Brain pericyte (primary cell): ENCODE measurements at places on chromosomes 2 and 18.

DNA sequence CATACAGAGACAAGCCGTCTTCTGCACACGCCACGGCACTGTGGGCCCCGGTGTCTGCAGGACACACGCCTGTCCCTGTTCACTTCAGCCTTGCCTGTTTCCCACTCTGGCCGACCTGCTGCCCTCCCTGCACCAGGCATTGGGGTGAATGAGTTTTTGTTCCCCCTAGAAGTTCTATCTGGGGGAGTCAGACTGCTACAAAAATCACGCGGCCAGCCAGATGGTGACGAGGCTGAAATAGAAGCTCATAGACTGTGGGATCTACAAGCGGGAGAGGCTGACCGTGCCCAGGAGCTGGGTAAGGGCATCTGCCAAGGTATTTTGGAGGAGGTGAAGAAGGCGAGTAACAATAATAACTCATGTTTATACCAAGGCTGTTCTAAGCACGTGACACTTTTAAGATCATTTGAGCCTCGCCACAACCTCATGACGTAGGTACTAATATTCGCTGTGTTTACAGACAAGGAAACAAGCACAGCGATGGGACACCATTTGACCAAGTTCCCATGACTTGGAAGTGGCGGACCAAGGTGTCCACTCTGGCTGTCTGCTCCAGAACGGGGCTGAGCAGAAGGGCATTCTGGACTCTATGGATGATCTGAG is 53.6 kb downstream of the KCNF1 start:
- DNase-seq, result no peak

DNA sequence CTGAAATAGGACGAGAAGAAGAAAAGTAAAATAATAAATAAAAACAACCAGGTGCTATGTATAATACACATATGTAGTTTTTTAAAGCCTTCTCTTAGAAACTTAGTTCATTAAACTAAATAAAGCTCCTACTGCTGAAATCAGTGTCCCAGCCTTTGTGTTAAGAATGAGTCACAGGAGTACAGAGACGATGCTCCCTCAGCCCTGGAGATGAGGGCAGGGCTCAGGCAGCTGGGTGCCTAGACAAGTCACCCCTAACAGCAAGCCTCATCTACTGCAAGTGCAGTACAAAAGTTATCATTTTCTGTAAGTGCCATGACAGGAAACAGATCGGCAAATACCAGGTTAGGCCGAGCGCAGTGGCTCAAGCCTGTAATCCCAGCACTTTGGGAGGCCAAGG is 18.2 kb downstream of the KIDINS220 start:
- no peak for DNase-seq

- DNase-seq, result no peak
These were observed 38.3 kb downstream of the ZEB2 start for GRCh38 chr2:144481666-144482065.

GRCh38 chr2:174395969-174396630 is 570 bp downstream of the SCRN3 start:
- DNase-seq, result no peak

- no peak for DNase-seq
These were observed 860.6 kb upstream of the ZEB2 start for GRCh38 chr2:145380436-145381017.

DNA sequence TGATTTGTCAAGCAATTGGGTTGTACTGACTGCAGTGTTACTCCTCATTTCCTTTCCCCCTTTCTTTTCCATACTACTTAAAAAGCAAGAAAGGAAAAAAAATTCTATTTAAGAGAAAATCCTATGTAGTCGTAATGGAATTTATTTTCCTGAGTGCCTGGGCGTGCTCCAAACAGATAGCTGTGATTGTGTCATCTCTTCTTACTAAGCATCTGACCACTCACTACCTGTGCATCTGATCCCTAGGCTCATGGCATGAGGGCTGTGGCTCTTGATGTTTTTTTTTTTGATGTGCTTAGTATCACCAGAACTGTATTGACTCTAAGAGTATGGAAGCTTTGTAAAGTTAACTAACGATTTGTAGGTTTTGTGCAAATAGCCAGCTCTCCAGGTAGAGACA is 19.0 kb downstream of the CRIM1 start:
- DNase-seq, result no peak

- DNase-seq, result no peak
These were observed 1.3 kb downstream of the MRPL33 start for GRCh38 chr2:27772804-27773203.

GRCh38 chr2:68900496-68901198 is 29.4 kb upstream of the BMP10 start:
- no peak for DNase-seq

DNA sequence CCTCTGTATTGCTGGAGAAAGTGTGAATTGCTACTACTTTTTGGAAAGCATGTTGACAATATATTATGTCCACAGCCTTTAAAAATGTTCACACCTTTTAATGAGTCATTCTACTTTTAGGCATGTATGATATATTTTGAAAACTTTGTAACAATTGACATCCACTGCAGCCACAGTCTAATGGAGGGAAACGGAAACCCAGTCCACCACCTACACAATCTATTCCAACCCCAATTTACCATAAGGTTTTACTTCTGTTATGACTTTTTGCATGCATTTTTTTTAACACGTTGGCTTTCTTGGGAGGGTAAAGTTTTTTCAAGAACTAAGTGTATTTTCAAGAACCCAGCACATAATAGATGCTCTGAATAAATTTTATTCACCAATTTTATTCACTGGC is 38.5 kb upstream of the ATP8B1 start:
- DNase-seq, result no peak

DNA sequence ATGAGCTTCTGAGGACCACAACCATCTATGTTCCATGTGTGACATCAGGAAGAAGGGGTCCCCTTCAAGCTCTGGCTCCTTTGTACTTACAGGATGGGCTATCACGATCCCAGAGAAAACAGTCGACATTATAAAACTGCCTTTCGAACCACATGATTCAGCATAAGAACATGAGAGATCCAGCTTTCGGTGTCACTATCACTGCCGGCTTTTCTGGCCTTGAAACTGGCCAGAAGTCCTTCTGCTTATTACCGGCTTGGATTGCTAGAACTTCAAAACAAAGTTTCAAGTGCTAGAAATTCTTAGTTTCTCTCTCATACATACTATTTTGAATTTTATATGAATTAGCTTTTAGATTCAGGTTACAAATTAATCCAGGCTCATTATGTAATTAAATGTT is 138.9 kb downstream of the PID1 start:
- DNase-seq, result no peak

DNA sequence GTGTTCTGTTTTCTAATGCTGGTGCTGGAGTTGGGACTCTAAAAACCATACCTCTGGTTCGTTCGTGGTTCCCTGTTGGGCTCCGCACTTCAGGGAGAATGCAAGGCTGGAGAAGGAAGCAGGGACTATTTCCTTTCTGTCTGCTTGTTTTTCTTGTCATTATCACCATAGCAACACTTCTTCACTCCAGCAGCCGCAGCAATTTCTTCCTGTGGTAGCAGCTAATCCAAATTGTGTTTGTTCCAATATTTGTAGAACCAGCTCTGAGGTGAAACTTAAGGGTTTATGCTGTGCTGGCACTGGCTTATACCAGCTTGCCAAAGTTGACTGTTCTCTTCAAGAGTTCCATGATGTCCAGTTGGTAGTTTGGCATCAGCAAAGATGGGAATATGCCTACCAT is 301.4 kb upstream of the SYT4 start:
- DNase-seq, result no peak

- no peak for DNase-seq
These were observed 26.3 kb downstream of the KIF3C start for GRCh38 chr2:25955869-25956535.

DNA sequence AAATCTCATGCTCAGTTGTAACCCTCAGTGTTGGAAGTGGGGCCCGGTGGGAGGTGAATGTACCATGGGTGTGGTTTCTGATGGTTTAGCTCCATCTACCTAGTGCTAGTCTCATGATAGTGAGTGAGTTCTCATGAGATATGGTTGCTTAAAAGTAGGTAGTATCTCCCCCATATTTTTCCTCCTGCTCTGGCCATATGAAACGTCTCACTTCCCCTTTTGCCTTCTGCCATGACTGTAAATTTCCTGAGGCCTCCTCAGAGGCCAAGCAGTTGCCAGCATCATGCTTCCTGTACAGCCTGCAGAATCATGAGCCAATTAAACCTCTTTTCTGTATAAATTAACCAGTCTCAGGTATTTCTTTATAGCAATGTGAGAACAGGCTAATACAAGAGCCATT is 62.8 kb upstream of the RNF152 start:
- DNase-seq, result no peak

DNA sequence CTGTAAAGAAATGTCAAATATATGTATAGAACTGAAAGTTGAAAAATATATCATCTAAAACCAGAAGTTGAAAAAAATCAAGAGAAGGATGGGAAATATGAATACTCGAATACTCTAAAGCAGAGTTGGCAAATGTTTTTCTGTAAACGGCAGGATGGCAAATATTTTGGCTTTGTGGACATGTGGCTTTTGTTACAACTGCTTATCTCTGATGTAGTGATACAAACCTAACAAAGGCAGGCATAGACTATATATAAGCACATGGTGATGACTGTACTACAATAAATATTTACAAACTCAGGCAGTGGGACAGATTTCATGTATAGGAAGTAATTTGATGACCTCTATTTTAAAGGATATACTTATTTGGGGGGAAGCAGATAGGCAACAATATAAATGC is 224.6 kb upstream of the LRRTM4 start:
- DNase-seq, result no peak

- DNase-seq, result no peak
These were observed 107.3 kb downstream of the MTCL1 start for GRCh38 chr18:8812631-8813030.

GRCh38 chr2:240921311-240921994 is 15.3 kb downstream of the CROCC2 start:
- peak; percentile 71 for DNase-seq

DNA sequence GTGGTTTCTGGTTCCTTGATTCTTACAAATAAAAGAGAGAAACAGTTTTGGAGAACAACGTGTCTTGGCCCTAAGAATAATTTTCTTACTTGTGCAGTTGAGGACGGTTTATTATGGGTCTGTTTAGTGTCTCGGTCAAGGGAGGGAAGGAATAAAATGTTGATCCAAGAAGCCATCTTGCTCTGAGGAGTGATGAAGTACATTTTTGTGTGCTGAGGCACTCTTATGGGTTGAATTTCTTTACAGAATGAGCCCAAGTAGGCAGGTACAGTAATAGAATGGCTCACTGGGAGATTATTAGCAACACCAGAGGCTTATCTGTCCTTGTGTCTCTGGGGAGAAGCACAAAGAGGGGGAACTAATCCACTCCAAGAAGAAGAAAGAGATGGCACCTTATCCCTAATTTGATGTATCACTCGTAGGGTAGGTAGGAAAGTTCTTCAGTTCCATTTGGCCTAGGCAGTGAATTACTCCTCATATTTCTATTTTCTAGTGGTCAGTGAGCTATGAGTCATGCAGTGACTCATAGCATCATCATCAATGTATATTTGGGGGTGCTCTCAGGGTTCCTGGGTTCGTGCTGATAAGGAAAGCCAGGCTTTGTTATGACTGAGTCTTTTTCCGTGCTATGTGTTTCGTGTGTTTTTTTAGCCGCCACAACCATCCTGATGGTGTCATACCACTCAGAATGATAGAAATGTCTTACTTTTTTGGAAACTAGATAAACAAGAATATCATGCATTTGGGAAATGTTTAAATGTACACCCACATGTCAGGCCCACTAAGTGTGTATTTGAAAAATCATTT is 250.1 kb upstream of the CTAGE1 start:
- peak; percentile 45 for DNase-seq

DNA sequence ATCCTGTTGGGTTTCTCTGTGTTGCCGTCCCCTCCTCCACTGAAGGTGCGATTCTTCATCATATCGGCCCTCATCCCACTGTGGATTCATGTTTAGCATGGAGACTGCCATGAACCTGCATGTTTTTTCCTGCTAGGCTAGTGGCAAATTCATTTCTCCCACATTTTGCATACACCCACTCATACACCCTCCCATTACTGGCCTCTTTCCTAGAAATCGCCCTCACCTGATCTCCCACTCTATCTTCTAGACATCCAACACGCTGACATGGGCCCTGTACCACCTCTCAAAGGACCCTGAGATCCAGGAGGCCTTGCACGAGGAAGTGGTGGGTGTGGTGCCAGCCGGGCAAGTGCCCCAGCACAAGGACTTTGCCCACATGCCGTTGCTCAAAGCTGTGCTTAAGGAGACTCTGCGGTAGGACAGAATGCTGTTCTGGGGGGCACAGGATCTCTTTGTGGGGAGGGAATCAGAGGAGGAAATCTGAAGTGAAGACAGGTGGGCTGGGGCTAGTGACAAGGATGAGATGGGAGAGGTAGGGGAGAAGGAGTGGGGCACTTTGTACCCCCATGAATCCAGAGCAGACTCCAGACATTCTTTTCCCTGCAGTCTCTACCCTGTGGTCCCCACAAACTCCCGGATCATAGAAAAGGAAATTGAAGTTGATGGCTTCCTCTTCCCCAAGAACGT is 17.7 kb downstream of the PRKAG3 start:
- DNase-seq, result no peak

GRCh38 chr2:108145557-108146326 is 94.0 kb upstream of the SULT1C3 start:
- no peak for DNase-seq

DNA sequence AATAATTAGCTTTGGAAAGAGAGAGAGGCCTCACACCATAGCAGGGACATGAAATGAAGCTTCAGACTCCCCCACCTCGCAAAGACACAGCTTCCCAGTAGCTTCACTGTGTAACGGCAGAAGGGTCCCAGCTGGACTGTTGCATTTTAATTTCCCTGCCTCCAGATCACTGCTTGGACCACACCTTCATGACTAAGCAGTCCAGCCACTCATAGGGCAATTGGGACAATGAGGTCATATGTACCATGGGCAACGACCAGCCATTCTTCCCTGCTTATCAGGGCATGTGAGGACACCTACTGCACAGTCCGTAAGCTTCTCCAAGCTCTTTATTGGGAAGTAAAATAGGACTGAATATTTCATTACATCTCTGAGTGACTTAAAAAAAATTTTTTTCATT is 183.0 kb downstream of the MREG start:
- no peak for DNase-seq

GRCh38 chr2:205022841-205023240 is 477.6 kb downstream of the PARD3B start:
- no peak for DNase-seq

DNA sequence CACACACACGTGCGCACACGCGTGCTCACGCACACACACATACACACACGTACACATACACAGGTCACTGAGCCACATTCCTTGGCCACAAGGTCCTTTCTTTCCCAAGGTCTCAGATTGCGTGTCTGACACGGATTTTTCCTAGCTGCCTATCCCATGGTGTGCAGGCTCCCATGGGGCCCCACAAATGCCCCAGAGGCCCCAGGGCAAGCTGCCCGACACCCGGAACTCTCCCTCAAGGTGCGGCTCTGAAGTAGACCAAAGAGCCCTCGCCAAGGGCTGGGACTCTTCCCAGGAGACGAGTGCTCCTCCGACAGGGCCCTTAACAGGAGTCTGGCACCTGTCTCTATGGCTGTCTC is 46.7 kb downstream of the SDC1 start:
- no peak for DNase-seq

DNA sequence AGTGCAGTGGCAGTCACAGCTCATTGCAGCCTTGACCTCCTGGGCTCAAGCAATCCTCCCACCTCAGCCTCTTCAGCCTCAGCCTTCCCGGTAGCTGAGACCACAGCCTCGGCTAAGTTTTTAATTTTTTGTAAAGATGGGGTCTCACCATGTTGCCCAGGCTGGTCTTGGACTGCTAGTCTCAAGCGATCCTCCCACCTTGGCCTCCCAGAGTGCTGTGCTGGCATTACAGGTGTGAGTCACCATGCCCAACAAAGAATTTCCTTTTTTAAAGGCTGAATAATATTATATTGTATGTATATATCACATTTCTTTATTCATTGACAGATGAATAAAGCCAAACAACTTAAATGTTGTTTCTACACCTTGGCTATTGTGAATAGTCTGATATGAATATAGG is 42.5 kb downstream of the MOB4 start:
- no peak for DNase-seq
